ENCODE measurements at places on chromosomes 5 and 9.
A peak's percentile ranks its signal among the peaks of the same experiment; 100 is the strongest.

- no peak for DNase-seq
Observed at GRCh38 chr5:72326306-72326649, 6.1 kb downstream of the PTCD2 start.

GRCh38 chr9:2216591-2216990, 201.4 kb downstream of the SMARCA2 start:
- peak; percentile 66 for DNase-seq

- DNase-seq: peak; percentile 44
Observed at GRCh38 chr9:133375116-133375723, 640 bp downstream of the SURF4 start.

DNA sequence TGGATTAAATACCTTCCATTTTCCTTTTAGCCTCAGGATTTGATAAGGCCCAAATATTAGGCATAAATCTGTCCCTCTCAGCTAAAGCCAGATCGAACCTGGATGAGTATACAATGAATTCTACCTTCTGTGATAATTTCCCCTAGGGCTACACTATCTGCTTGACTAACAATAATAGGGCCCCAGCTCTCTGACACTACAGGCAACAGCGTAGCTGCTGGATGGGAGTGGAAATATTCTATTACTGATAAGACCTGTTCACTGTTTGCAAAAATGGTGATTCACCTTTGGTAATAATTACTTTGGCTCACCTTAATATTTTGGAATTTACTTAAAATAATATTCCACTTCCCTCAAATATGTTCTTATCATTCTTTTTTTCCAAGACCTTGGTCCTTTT, 644.2 kb upstream of the SEMA6A start:
- no peak for DNase-seq

DNA sequence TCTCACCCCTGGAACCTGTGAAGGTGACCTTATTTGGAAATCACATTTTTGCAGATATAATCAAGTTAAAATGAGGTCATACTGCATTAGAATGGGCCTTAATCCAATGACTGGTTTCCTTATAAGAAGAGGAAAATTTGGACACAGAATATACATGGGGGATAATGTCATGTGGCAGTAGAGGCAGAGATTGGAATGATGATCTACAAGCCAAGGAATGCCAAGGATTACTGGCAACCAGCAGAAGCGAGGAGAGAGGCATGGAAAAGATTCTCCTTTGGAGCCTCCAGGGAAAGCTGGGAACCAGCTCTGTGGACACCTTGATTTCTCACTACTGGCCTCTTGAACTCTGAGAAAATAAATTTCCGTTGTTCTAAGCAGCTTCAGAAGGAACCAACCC, 20.2 kb upstream of the CEP78 start:
- DNase-seq: no peak

- no peak for DNase-seq
Observed at GRCh38 chr5:107474716-107475489, 195.8 kb downstream of the EFNA5 start.

- DNase-seq: no peak
Observed at GRCh38 chr9:892123-892522, 50.6 kb downstream of the DMRT1 start.

DNA sequence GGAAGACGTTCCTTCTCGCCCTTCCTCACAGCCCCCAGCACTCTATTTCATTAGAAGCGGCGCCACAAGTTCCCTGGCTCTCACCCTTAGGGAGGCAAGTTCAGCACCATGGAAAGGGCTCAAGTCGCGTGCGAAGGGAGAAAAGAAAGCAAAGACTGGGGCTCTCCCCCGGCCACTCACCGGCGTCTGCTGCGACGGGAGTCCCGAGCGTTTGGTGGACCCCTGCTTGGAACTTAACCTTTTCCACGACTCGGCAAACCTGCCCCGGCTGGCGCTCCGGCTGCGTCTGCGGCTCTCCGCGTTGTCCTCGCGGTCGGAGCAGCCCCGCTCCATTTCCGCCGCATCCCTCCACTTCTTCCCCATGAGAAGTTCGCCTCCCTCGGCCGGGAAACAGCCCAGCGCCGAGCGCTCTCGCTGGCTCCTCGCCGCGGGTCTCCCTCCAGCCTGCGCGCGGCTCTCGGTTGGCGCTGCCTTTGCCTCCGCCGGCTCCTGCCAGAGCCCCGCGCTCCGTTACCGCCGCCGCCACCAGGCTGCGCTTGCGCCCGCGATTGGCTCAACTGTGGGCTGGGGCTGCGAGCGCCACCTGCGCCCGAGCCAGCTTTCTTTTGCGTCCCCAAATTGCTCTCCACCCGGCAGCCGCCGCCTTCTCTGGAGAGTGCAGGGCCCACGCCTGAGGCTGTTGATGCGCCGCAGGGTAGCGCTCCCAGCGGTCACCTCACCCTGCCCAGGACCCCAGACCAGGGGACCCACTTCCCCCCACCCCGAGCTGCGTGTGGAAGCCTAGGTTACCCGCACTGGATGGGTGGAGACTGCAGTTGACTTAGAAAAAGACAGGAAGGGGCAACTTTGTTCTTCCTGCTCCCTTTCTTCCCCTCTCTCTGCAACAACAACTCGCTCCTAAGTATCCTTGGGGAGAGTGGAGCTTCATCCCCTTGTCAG, 321.6 kb downstream of the CEMIP2 start:
- peak; percentile 60 for DNase-seq

DNA sequence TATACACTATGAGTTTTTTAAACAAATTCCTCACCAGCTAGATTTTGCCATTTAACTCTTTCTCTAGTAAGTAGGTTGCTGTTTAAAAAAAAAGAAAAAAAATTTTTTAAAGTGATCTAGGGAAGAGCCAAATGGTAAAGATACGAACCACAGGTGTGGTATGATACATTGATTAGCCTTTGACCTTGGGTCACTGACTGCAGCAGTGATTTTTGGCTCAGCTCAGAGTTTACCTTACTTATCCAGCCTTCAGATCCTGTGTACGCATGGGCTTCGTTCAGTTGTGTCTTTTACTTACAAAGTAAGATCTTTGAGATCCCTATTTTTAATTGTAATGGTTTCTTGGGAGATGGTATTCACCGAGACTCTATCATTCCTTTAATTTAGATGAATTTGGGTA, 12.4 kb upstream of the GNG10 start:
- DNase-seq: no peak

GRCh38 chr5:157571357-157571827, 4.2 kb downstream of the ADAM19 start:
- DNase-seq: peak; percentile 94

GRCh38 chr9:34793428-34793827, 83.5 kb upstream of the CCL21 start:
- DNase-seq: no peak

DNA sequence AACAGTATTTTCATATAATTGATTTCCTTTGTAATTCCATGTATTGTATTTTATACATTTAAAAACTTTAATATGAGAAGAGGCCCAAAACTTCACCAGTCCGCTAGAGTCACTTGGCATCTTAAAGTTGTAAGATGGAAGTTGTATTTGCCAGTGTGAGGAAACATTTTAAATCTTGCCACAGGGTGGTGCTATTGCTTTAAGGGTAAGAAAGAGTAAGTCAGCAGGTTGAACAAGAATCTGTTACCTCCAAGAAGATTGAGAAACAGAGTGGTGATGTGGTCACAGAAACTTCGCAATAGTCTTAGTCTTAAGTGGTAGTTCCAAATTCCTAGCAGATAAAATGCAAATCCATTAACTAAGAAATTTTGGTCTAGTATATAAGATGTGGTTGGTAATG, 39.8 kb upstream of the RANBP6 start:
- peak; percentile 85 for DNase-seq
